ENCODE measurements at places on chromosomes 1 and 21.

DNA sequence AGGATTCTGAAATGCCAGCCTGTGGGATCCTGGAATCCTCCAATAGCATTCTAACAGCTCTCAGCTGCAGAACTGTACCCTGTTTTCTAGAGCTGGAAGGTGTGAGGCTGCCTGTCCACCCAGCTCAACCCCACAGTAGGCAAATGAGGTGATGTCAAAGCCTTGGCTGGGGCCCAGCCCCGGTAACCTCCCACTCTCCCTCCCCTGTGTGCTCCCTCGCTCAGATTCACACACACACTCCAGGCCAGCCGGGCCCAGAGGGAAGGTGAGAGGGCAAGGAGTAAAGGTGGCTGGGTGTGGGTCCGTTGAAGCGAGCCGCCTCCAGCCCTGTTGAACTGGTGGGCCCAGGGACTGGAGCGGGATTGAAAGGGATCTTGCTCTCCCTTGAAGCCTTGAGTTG lies at the start of gene BSND:
BSND (plus strand) TSS at position 257 of the 400 bp plus-strand sequence. CDS start 254 bp downstream, outside the sequence.
- DNase-seq: no peak

DNA sequence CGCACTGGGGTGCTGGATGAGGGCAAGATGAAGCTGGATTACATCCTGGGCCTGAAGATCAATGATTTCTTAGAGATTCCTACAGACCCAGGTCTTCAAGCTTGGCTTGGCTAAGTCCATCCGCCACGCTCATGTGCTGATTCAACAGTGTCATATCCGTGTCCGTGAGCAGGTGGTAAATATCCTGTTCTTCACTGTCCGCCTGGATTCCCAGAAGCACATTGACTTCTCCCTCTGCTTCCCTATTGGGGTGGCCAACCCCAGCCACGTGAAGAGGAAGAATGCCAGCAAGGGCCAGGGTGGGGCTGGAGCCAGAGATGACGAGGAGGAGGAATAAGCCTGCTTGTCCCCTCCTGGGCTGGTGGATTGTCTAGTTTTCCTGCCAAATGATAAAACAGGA lies 2.2 kb upstream of the CBR3 start:
- no peak for DNase-seq

DNA sequence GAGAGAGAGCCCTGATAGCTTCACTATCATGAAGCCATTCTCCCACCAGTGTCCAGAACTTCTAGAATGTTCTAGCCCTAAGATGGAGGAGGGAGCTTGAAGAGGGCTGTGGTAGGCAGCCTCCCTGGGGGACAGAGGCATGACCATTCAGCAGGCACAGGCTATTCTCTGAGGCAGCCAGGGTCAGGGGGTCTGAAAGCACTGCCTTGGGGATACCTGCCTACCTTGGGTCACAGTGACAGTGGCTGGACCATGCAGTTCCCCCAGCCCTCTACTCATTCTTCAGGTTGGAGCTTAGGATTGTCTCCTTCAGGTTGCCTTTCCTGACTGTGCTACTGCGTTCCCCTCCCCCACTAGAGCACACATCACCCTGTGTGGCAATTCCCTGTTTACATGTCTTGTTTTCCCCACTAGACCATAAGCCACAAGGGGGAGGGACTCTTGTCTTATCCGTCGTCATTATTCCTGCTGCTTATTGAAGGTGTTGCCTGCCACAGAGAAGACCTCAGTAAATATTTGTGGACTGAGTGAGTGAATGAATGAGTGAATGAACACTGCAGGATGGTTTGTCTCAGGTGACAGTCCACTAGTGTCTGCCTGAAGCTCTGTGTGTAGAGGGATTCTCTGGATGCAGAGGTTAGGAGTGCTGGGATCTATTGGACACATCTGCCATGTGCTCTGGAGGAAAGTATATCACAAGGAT lies 5.2 kb downstream of the ZDHHC18 start:
- DNase-seq: no peak

GRCh38 chr1:4526747-4527146 lies 127.7 kb upstream of the AJAP1 start:
- no peak for DNase-seq

DNA sequence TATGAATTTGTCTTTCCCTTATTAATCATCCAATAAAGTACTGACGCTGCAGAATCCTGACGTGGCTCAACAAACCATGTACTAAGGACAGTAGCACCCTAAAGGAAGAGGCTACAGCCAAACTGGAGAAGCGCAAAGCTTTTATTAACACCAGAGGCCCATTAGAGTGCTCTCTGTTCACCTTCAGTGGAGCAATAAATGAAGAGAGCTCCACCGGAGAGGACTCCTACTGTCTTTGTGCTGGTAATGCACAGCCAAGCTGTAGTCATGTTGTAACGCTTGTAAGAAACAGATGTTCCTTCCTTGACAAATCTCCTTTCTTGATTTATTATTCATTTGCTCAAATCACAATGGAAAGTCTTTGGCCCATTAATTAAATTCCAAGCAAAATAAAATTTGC lies 220.7 kb upstream of the RRP15 start:
- DNase-seq: no peak

DNA sequence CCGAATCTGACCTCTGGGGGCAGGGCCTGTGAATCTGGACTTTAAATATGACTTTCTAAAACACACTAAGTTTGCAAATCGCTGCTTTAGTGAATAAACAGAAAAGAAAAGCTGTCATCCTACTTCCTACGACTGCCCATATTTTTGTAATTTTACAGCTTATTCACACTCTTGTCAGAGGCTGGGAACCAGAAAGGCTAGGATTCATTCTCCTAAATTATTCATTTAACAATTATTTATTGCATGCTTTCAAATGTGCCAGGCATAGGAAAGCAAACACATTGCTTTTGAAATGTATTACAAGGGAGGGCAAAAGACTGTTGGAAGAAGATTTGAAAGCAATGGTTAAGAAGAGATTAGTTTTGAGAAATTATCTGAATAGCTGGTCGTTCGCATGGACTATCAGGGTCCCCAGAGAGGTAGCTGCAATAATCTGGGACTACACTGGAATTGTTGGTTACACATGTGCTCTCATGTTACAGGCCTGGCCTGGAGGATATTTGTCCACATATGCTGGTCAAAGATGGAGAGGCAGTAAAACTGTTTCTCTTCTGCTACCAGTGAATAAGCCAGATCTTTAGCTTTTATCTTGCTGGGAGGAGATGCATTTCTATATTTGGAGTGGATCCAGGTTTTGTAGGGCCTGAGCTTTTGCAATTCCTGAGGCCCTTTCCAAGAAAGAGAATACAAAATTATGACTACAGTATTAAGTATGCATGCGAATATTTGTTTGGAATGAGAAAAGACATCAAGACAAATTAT lies 29.6 kb upstream of the SFPQ start:
- no peak for DNase-seq

DNA sequence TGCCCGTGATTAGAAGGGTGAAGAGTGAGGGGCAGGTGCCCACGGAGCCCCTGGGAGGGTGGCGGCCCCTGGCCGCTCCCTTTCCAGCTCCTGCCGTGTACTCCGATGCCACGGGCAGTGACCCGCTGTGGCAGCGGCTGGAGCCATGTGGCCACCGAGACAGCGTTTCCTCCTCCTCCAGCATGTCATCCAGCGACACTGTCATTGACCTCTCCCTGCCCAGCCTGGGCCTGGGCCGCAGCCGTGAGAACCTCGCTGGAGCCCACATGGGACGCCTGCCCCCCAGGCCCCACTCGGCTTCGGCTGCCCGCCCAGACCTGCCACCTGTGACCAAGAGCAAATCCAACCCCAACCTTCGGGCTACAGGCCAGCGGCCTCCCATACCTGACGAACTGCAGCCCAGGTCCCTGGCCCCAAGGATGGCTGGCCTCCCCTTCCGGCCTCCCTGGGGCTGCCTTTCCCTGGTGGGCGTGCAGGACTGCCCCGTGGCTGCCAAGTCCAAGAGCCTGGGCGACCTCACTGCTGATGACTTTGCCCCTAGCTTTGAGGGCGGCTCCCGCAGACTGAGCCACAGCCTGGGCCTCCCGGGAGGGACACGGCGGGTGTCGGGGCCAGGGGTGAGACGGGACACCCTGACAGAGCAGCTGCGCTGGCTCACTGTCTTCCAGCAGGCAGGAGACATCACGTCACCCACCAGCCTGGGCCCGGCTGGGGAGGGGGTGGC lies 22.0 kb downstream of the PANK4 start:
- peak; percentile 26 for DNase-seq

- DNase-seq: no peak
These were observed 75.2 kb downstream of the AXDND1 start for GRCh38 chr1:179440971-179441370.

- no peak for DNase-seq
These were observed 21.9 kb downstream of the TMCC2 start for GRCh38 chr1:205249651-205250050.

DNA sequence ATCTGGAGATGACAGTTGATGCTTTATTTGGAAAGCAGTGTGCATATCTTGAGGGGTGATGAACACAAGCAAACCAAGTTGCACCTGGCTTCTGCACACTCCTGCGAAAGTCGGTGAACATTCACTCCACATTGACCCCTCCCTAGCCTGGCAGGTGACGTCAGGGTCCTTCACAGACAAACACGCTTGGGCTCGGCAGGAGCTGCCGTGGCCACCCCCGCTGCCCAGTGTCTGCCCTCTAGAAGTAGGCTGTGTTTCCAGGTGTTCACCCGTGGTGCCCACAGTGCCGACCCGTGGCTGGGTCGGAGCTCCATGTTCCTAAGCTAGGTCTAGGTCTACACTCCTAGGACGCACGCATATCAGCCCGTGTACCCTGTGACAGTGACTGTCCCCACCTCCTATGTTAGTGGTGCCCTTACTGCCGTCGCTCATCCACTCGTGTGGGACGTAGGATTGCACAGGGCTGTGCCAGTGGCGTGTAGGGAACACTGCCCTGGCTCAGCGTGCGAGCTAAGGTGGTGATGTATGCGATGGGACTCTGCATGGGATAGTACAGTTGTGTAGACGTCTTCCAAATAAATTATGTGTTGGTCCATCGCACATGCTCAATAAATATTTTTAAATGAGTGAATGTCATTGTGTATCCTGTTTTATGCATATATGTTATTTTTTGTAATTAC lies 29.0 kb downstream of the PRMT2 start:
- no peak for DNase-seq

DNA sequence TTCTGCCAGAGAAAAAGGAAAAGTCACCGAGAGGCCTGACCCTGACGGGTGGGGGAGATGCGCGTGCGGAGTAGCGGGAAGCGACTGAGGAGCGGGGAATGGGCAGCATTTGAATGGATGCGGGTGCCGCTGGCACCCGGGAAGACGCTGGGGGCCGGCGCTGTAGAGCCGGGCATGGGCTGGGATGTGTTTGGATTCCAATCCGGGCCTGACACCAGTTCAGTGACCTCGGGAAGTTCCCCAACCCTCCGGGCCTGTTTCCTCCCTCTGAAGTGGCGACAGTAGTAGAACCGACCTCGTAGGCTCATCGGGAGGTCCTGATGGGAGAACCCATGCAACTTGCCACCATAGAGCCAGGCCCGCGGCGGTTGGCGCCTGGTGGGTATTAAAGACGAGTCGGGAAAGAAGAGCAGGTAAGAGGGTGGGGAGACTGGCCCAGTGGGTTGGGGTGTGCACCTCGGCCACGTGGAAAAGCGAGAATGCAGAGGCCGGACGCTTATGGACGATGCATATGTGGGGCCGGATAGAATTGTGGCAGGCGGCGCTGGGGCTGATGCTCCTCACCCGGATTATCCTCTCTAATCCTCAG lies 642 bp upstream of the SLC16A1 start:
- peak; percentile 63 for DNase-seq

DNA sequence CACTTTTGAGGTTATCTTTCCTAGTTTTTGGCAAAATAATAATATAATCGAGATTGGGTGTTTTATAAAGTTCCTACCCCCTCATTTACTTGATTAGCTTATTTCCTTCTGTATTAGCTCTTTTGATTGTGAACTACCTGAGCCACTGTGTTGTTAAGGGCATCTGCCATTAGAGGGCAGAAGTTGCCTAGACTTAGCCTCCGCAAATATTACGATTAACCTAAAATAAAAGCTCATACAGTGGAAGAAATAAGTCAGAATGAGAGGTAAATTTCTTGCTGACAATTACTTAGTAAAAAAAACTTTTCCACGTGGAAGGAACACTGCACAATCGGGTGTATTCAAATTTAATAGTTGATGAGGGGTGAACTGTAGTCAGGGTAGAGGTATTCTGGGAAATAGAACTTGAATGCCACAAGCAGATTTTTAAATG lies 2.3 kb downstream of the H3-3A start:
- DNase-seq: no peak

- no peak for DNase-seq
These were observed 40.5 kb upstream of the SCYL3 start for GRCh38 chr1:169933984-169934725.

DNA sequence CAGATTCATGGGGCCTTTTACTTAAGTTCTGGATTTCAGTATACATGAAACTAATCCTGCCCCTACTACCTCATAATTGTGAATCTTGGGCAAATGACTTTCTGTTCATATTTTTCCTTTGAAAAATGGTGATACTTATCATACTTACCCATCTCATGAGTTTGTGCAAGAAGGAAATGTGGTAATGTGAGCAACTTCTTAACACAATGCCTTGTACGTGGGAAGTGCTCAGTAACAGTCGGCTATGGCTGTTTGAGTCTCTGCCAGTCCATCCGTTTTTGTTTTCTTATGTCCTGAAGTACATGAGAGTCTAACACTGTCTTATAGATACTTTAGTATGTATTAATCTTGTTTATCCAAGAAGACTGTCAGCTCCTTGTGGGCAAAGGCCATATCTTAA lies 86.5 kb downstream of the PATJ start:
- no peak for DNase-seq

GRCh38 chr1:231045286-231045685 lies 5.2 kb upstream of the FAM89A start:
- DNase-seq: no peak

- DNase-seq: no peak
These were observed 55.5 kb downstream of the CLIC6 start for GRCh38 chr21:34724131-34724856.

- no peak for DNase-seq
These were observed 18.4 kb upstream of the IL10 start for GRCh38 chr1:206790502-206791250.

DNA sequence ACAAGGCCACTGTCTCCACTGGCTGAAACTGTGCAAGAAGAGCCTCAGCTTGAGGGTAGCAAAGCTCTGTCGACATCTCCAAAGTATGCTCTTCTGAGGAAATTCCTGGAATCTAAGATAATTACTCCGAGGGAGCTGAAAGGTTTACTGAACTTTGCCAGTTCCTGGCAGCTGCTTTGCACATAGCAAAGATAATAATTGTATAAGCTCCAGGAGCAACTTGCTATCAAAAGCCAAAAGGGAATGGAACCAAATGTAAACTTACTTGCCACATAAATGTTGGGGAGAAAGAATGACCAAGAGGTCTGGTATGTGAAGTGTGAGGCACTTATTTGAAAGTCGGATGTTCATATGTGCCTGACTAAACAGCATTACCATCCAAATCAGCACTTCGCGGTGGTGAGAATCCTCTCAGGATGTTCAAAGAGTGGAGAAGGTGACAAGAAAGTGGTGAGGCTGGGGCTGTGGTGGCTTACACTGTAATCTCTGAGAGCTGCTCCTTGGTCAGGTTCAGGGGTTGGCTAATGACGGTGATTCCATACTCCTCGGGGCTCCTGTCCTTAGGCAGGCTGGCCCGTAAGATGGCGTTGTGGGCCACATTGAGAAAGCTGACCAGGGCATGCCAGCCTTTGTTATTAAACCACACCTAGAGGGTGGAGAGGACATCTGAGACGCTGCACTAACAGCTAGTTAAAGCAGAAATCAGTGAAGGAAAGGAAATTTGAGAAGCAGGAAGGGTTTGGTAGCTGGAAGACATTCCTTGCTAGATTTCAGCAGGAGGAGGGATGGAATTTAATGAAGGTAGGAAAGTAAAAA lies 100.0 kb downstream of the ABCA4 start:
- DNase-seq: no peak

- DNase-seq: no peak
These were observed 26.2 kb downstream of the VASH2 start for GRCh38 chr1:212976586-212976985.

- peak; percentile 41 for DNase-seq
These were observed 35.8 kb downstream of the LDLRAD1 start for GRCh38 chr1:53982034-53982762.

Data from caudate nucleus (tissue), 63 donors.